ENCODE measurements at places on chromosomes 1 and 21.
A peak's percentile ranks its signal among the peaks of the same experiment; 100 is the strongest.

DNA sequence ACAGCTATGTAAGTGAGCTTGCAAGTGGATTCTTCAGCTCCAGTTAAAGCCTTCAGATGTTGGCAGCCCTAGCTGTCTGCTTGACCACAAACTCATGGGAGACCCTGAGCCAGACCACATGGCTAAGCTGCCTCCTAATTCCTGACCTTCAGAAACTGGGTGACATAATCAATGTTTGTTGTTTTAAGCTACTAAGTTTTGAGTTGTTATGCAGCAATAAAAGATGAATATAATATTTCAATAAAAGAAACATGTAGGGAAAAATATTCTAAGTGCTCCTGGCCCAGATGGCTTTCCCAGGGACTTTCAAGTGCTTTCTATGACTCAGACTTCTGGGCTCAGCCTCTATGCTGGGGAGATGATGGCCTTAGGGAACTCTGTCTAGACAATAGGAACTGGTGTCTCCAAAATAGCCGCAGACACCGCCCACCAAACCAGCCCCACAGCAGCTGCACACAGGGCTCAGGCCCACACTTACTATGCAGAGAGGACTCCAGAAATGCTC, 20.3 kb upstream of the AZIN2 start:
- no peak for DNase-seq

GRCh38 chr1:40224040-40224439, 23.7 kb upstream of the TMCO2 start:
- no peak for DNase-seq

GRCh38 chr1:64440183-64440826, 29.6 kb upstream of the CACHD1 start:
- DNase-seq, result no peak

DNA sequence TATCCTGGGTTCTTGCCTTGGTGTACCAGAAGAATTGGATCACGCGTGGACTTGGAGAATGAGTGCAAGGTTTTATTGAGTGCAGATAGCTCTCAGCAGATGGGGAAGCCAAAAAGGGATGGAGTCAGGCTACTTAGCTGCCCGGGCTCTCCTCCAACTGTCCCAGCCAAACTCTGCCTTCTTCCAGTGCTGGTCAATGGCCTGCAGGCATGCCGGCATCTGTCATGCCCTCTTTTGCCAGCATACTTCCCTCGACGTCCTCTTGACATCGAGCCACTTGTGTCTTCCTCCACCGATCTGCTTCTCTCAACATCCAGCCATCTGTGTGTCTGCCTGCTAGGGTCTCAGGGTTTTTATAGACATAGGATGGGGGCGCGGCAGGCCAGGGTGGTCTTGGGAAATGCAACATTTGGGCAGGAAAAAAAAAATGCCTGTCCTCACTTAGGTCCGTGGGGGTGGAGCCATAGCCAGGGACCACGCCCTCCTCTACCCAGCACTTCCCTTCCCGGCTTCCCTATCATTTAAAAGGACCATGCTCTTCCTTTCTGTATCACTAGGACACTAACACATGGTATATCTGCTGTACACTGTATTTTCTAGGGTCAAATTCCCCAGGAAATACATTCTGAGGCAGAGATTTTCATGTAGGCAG, 47.0 kb upstream of the BCAR3 start:
- no peak for DNase-seq

GRCh38 chr1:35615440-35615839, 25.9 kb downstream of the PSMB2 start:
- DNase-seq, result no peak

GRCh38 chr1:42551180-42551579, 88.1 kb downstream of the CCDC30 start:
- DNase-seq, result no peak

DNA sequence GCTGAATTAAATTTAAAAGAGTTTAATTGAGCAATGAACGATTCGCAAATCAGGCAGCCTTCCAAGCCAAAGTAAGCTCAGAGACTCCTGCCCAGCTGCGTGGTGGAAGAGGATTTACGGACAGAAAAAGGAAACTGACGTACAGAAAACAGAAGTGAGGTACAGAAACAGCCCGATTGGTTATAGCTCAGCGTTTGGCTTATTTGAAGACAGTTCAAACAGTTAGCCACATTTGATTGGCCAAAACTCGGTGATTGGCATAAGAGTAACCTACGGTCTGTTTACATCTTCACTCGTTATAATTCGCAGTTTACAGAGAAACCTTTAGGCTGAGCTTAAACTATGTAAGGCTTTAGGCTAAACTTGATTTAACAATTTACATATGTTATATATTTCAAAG, 46.9 kb downstream of the CR1L start:
- DNase-seq, result no peak

DNA sequence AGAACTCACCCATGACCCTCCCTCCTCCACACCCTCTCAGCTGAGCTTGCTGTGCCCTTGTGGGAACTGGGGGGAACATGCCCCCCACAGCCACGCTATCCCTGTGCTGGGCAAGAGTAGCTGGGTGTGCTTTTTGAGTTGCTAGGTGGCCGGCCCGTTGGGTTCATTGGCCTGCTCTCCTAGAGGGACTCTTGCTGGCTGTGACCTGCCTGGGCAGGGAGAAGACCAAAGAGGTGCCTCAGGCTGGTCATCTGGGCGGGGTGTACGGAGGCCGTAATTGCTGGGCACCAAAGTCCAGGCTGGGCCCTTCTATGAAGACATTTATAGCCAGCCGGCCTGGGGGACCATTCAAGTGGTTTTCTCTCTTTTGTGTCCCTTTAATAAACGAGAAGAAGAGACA, 138.3 kb upstream of the ZBTB40 start:
- no peak for DNase-seq

GRCh38 chr1:170931650-170932049, 3.7 kb upstream of the MROH9 start:
- DNase-seq, result no peak

DNA sequence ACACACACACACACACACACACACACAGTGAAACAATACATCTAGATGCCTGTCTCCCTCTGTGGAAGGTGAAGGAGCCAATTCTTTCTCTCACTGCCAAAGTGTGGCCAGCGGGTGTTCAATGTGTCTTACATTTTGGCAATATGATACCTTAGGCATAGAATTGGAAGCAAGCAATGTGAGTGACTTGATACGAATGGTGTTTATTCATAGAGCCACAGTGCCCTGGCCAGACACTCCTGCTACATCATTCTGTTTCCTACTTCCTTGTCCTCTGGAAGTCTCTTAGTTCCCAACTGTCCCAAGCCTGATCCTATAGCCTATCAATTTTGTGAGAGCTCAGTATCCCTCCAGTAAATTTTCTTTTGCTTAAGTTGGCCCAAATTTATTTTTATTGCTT, 170.0 kb upstream of the L1TD1 start:
- DNase-seq, result no peak

- no peak for DNase-seq
These were observed 3.9 kb upstream of the MEF2D start for GRCh38 chr1:156504438-156504813.

GRCh38 chr1:226069811-226070489, 7.4 kb downstream of the H3-3A start:
- no peak for DNase-seq

- no peak for DNase-seq
These were observed 3.5 kb downstream of the ARPC5 start for GRCh38 chr1:183632114-183632513.

DNA sequence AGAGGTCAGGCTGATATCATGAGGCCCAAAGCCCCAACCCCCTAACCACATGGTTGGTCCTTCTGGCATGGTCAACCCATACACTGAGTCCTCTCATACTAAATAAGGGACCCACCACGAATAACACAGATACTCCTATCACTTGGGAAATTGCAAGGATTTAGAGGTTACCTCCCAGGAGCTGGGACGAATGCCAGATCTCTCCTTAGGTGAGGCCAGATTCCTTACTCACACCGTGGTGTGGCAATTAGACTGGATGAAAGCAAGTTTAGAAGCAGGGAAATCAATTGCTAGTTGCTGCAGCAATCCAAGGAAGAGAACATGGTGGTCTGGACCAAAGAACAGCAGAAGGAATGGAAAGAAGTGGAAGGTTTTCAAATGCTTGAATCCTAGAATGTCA, 60.1 kb downstream of the IER5 start:
- no peak for DNase-seq

- peak; percentile 27 for DNase-seq
These were observed 681 bp upstream of the UBXN10 start for GRCh38 chr1:20184997-20185833.

Measured in stimulated activated CD8-positive, alpha-beta memory T cell treated with anti-CD3 and anti-CD28 coated beads, Interleukin-12 subunit alpha, Interleukin-12 subunit beta, amount 100 ng/mL, for 4 hours (primary cell).